ENCODE measurements at places on chromosomes 12 and 14.

GRCh38 chr12:29599381-29599780 is 101.9 kb upstream of the OVCH1 start:
- DNase-seq: no peak

DNA sequence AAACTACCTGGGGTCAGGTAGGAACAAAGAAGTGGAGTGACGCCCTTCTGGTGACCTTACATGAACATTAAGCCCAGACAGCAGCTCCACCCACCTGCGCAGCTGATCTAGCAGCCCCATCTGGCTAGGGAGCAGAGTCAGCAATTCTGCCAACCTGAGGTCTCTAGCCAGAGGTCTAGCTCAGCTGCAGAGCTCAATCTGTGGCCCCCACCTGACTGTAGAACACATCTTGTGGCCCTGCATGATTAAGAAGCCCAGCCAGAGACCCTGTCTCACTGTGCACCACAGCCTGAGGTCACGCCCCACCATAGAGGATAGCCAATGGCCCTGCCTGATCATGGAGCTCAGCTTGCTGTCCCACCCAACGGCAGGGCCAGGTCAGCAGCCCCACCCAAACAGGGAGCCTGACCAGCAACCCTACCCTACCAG is 50.6 kb upstream of the HIGD1C start:
- DNase-seq: no peak

DNA sequence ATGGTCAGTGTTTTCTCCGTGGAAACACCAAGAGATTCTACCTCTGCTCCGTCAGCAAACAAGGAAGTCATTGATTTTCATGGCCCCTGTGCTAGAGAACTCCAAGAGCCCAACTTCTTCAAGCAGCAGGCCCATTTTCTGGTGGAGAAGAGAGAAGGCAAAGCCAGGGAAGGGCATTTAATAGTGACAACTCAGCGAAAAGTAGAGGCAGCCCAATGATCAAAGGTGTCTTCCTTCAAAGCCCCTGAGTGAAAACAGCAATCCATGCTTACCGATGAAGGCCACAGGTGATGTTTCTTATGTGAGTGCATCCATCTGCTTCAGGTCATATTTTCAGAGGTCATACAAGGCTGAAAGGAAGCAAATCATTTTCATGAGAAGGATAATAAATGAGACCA is 77.3 kb downstream of the VCPKMT start:
- no peak for DNase-seq

GRCh38 chr12:110957159-110957558 is 36.8 kb upstream of the MYL2 start:
- no peak for DNase-seq
